GM13976 (cell line): ENCODE measurements at places on chromosomes 1 and 21.

- no peak for DNase-seq
These were observed 1657.8 kb downstream of the MRPL39 start for GRCh38 chr21:23949493-23949892.

DNA sequence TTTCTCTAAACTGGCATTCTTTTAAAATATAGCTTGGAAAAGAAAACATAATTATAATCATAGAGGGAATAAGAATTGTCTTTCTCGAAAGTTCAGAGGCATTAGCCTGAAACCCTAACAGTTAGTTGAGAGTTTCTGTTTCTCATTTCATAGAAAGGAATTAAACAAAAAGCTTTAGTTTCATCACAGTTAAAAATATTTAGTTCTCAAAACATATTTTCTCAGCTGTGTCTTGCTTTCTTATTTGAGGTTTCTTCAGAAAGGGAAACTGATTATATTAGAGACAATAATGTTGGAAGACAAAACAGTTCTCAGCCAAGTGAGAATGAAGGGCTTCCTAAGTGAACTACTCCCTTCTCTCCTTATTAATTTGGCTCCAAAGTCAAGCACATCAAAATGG lies 75.4 kb upstream of the C1orf105 start:
- peak; percentile 18 for DNase-seq

- no peak for DNase-seq
These were observed 102.6 kb downstream of the NTNG1 start for GRCh38 chr1:107243461-107243860.

- DNase-seq = no peak
These were observed 494.0 kb downstream of the KCNT2 start for GRCh38 chr1:196114193-196114592.

- DNase-seq = no peak
These were observed 11.6 kb downstream of the KCNQ4 start for GRCh38 chr1:40794974-40795715.

DNA sequence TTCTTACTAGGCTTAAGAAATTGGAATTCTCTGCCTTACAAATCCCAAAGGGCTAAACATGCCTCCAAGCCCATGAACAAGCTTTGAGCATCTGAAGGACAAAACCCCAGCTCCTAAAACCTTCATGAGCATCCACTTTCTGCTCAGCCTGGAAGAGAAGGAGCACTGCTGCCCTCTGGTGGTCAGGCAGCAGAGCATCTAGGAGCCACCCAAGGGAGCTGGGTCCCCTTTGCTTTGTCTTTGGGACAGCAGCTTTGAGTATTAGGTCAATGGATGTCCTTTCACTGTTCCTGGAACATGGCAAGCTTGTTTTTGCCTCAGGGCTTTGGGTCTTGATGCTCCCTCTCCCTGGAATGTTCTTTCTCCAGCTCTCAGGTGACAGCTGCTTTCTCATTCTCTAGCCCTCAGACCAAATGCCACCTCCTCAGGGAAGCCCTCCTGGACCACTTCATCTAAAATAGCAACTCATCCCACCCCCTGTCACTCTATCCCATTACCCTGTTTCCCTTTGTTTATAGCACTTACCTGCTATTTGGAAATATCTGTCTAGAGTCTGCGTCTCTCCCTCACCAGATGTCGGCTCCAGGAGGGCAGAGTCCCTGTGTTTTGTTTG lies 25.7 kb downstream of the RAB7B start:
- DNase-seq = peak; percentile 83

DNA sequence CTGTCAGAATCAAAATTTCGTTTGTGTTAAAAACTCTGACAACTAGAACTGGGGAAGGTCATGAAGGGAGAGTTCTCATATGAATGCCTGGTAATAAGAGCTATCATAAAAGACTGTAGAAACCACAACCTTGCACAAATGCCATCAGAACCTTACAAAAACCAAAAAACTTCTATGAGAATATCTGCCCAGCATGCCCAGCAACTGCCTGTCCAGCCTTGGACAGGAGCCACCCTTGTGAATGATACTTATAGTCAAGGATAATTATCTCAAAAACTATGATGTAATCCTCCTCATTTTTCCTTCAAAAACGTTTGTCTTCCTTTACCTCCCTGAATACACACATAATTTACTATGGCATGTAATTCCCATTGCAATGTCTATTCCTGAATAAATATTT lies 53.4 kb upstream of the C1orf185 start:
- no peak for DNase-seq

- DNase-seq = no peak
These were observed 49.4 kb downstream of the SYDE2 start for GRCh38 chr1:85151446-85151845.

DNA sequence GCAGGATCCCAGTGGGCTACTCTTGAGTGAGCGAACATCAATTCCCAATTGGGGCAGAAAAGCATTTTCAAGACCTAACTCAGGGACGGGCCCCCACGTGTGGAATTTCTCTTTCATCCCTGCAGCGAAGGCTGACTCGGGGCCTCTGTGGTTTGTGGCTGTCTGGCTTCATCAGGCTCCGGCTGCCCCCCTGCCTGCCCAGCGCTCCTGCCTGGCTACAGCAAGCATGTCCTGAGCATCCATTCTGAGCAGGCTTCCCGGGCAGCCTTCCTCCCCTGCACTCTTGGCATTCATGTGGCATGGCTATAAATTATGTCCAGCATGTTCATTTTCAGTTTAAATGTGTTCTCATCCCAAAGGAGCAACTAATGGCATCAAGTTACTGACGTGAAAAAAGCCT lies 588.1 kb downstream of the KIF26B start:
- no peak for DNase-seq

GRCh38 chr1:27726173-27727044 lies 648 bp downstream of the FAM76A start:
- peak; percentile 82 for DNase-seq

DNA sequence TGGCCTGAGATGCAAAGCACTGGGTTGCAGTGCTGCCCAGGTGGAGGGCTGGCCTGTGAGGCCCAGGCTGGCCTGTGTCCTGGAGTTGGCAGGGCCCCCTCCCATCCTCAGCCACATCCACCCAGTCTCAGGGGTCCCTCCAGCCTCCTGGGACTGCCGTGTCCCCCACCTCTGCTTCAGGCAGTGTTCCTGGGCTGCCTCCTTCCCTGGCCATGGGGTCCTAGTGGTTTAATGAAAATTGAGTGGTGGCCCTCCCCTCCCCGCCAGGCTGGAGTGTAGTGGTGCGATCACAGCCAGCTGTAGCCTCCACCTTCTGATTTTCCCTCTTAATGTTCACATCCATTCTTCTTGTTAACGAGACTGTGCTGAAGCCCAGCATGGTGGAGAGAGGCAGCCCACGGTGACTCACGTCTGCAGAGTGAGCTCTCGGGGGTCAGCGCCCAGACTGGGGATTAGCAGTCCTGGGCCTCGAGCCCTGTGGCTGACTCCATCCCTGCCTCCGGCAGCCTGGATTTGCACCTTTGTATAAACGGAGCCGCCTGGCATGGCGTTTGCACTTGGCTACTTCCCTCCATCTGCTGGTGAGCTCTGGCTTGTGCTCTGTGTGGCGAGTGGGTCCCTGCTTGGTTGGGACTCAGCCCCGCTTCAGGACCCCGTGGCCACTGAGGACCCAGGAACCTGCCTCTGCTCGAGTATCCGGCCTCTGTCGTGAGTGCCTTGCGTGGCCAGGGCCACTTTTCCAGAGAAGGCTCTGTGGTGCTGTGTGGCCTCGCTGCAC lies 6.9 kb downstream of the MIB2 start:
- DNase-seq = no peak
